ENCODE measurements at places on chromosomes 12 and 14.

- H3K4me3 ChIP-seq: no peak overlapping the region
- H3K27ac ChIP-seq: no peak overlapping the region
- ATAC-seq: no peak
- H3K4me1 ChIP-seq: no peaks in the 10 kb centered on the region
- H3K27me3 ChIP-seq: no peaks in the 10 kb centered on the region
Measured at GRCh38 chr14:98946940-98947339, 325.1 kb downstream of the BCL11B start.

DNA sequence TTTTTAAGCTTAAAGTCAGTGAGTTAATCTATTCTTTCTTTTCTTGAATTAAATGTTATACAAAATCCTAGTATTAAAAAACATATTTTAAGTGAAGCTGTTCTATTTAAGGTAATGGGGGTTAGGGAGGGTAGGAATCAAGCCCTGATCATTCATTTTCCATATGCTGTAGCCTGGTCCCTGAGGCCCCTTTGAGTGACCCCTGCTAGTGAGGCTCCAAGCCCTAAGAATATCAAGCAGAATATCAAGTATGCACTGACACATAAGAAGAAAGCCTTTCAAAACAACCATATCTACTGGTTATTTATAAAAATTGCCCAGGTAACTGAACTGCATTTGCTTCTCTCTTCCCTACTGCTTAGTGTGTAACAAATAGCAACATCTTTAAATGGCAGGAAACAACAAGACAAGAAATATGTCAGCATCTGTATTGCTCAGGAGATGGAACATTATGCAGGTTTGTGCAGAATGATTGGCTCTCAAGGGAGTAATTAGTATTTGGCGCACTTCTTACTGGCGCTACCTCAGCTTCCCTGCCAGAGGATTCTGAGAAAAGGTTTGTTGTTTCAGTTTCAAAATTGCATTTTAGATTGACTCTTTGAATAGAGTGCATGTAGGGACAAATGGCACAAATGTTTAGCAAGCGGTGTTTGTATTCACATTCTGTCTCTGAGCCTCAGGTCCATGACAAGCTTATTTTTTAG, 223.0 kb downstream of the DUSP6 start:
- H3K4me1 ChIP-seq: no peaks in the 10 kb centered on the region
- H3K27me3 ChIP-seq: no peaks in the 10 kb centered on the region
- no peaks in the 10 kb centered on the region for H3K36me3 ChIP-seq
- H3K27ac ChIP-seq: no peak overlapping the region

GRCh38 chr12:57270966-57271470, 20.0 kb upstream of the STAC3 start:
- no peaks in the 10 kb centered on the region for H3K4me1 ChIP-seq
- H3K36me3 ChIP-seq: peaks cover 62% of the 10 kb centered on the region
- no peaks in the 10 kb centered on the region for H3K27me3 ChIP-seq
- H3K4me3 ChIP-seq: no peak overlapping the region
- peak overlapping the region; percentile 3 for H3K27ac ChIP-seq

- H3K4me1 ChIP-seq: peaks cover 69% of the 10 kb centered on the region
- ATAC-seq: peak; percentile 2
- peak overlapping the region; percentile 79 for H3K27ac ChIP-seq
- H3K4me3 ChIP-seq: no peak overlapping the region
- H3K27me3 ChIP-seq: no peaks in the 10 kb centered on the region
Measured at GRCh38 chr12:47867495-47867941, 37.3 kb downstream of the VDR start.

DNA sequence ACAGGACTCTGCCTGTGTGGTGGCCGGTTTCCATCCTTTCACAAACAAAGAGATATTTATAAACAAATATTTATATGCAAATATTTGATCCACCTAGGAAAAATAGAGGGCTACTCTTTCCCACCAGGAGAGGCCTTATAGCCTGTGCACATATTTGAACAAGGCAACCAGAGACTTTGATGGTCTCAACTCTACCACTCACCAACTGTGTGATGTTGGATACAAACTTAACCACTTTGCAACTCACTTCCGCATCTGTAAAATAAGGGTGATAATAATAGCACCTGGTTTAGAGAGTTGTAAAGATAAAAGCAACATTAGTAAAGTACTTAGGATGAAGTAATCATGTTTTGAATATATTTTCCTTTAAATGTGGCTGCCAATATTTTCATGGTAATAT, 1.5 kb upstream of the CLEC12A start:
- H3K4me1 ChIP-seq: no peaks in the 10 kb centered on the region
- H3K27ac ChIP-seq: no peak overlapping the region
- peaks cover 20% of the 10 kb centered on the region for H3K27me3 ChIP-seq
- peaks cover 6% of the 10 kb centered on the region for H3K36me3 ChIP-seq

DNA sequence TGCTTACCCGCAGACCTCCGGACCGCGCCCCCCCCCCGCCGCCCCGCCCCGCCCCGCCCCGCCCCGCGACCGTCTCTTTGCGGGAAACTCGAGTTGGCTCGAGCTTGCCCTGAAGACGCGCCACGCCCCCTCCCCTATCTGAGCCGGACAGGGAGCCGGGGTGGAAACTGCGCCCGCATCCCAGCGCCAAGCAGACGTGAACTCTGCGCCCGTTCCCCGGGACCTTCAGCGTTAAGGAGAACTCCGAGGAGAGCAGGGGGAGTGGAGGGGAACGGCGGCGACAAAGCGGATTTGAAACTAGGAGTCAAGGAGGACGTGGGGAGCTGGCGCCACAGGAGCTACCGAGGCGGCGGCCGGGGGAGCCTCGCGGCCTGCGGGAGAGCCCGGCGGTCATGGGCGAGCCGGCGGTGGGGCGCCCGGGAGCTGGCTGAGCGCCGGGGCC, at the start of gene KCNK13:
KCNK13 (plus strand) TSS at position 310 of the 442 bp plus-strand sequence. CDS start 212 bp downstream, outside the sequence.
- H3K36me3 ChIP-seq: no peaks in the 10 kb centered on the region
- H3K4me3 ChIP-seq: peak within 1 kb of the TSS; percentile 86
- H3K27ac ChIP-seq: no peak within 1 kb of the TSS
- H3K4me1 ChIP-seq: peaks cover 38% of the 10 kb centered on the region
- no peak for ATAC-seq
- peaks cover 77% of the 10 kb centered on the region for H3K27me3 ChIP-seq

DNA sequence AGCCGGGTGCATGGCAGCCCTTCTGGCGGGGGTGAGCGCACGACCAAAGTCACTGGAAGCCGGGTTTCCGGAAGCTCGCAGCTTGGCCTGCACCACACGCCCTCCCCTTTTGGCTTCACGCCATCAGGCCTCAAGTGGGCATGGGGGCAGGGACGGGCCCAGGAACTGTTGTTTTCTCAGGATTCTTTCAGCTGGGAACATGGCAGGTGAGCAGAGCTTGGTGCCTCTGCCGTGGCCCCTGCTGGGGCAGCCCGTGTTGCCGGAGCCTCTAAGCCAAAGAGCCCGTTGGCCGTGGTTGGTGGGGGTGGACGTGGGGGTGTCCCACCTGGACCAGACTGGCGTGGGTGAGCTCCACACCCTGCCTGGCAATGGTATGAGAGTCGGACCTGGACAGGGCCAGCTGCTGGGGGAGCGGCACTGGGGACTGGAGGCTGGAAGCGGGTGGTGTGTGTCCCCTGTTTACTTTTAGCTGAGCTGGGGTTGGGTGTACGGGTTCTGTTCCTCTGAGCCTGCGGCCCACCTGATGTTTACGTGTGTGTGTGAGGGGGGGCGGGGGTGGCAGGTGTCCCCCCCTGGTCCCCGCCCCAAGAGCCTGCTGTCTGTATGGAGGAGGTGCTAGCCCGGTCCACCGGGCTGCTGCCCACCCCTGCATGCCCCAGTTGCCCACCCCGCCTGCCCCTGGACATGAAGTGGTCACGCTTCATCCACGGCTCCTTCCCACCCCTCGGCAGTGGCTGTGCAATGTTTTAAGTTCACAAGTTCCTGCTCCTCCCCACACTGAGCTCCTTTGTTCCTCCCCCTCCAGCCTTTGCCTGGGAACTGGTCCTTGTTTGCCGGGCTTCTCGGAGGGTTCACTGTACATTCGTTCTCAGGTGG, 28.7 kb upstream of the PLD4 start:
- no peaks in the 10 kb centered on the region for H3K36me3 ChIP-seq
- peaks cover 10% of the 10 kb centered on the region for H3K4me1 ChIP-seq
- peaks cover 30% of the 10 kb centered on the region for H3K27me3 ChIP-seq
- ATAC-seq: no peak
- no peak overlapping the region for H3K27ac ChIP-seq

DNA sequence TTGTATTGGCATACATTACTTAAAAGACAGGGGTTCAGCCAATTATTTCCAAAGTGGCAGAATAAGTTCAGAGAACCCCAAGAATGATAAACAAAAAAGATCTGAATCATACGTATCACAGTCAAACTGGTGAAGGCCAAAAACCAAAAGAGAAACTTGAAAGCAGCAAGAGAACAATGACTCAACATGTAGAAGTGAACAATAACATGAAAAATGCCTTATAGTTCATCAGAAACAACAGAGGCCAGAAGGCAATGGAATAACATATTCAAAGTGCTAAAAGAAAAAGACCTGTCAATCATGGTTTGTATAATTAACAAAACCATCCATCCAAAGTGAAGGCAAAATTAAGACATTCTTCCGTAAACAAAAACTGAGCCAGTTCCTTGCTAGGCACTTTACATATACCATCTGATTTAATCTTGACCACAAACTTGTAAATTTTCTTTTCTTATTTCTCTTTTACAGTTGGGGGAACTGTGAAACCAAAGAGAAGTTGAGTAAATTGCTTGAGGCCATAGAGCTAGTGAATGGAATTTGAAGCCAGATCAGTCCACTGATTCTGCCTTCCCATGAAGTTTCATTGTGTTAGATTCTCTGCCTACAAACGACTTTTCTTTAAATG, 232.1 kb upstream of the SEL1L start:
- H3K27ac ChIP-seq: no peak overlapping the region
- no peaks in the 10 kb centered on the region for H3K27me3 ChIP-seq
- H3K4me3 ChIP-seq: no peak overlapping the region
- H3K36me3 ChIP-seq: no peaks in the 10 kb centered on the region
- no peaks in the 10 kb centered on the region for H3K4me1 ChIP-seq

DNA sequence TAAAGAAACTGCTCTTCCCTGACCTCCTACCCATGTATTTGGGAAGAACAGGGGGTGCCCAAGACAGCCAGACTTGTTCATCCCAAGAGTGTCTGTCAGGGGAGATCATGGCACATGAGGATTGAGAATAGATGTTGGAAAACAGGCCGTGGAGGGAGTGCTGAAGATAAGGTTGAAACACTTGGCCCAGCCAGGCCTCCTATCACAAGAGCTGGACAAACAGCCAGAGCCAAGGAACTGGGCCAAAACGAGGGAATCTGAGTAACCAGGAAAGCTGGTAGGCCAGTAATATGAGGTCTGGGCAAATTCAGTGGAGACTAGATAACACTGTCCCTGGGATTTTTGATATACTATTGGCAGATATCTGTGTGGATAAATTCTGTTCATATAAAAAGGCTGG, 161.7 kb downstream of the TMX1 start:
- H3K4me3 ChIP-seq: no peak overlapping the region
- no peaks in the 10 kb centered on the region for H3K27me3 ChIP-seq
- ATAC-seq: no peak
- no peaks in the 10 kb centered on the region for H3K36me3 ChIP-seq
- H3K27ac ChIP-seq: no peak overlapping the region

DNA sequence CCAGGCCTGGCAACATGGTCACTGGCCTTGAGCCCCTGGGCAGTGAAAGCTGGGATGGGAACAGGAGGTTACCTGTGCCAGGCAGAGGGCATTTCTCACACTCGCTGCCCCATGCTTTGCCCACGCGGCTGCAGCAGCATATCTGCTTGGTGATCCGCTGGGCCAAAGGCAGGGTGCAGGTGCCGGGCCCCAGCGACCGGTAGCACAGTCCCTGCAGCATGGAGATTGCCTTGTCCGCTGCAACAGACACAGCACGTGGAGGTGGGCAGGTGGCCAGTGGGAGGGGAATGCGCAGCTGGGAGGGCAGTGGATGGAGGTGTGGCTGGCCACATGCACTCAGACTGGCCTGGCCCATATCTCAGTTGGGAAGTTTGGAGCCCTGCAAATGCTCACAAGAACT, 35.3 kb downstream of the ISCA2 start:
- no peak overlapping the region for H3K4me3 ChIP-seq
- peaks cover 22% of the 10 kb centered on the region for H3K4me1 ChIP-seq
- no peak for ATAC-seq

GRCh38 chr12:88062474-88062873, 33.3 kb upstream of the C12orf50 start:
- H3K27ac ChIP-seq: peak overlapping the region; percentile 11
- no peaks in the 10 kb centered on the region for H3K27me3 ChIP-seq
- ATAC-seq: peak; percentile 67
- H3K4me3 ChIP-seq: no peak overlapping the region

DNA sequence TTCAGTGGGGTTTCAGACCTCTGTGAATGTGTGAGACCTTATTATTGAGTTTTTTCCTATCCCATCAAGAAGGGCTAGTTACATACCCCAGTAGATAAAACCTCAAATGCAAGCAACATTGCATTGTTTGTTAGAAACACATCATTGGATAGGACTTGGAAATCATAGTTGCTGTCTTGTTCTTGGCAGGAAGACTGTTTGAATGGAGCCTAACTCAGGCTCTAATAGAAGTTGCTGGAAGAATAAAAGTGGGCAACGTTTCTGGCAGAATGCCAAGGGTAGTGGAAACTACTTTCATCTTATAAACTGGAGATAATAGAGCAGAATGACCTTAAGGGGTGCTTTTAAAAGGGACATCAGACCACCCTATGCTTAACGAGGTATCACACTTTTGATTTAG, 9.9 kb upstream of the PTHLH start:
- no peaks in the 10 kb centered on the region for H3K36me3 ChIP-seq
- no peak overlapping the region for H3K4me3 ChIP-seq
- H3K27me3 ChIP-seq: peaks cover 49% of the 10 kb centered on the region

- H3K4me1 ChIP-seq: no peaks in the 10 kb centered on the region
- H3K36me3 ChIP-seq: no peaks in the 10 kb centered on the region
- no peak overlapping the region for H3K4me3 ChIP-seq
- no peak for ATAC-seq
- H3K27ac ChIP-seq: no peak overlapping the region
Measured at GRCh38 chr14:96751505-96751904, 45.7 kb upstream of the VRK1 start.

- no peak overlapping the region for H3K4me3 ChIP-seq
- no peaks in the 10 kb centered on the region for H3K36me3 ChIP-seq
- no peak for ATAC-seq
- H3K4me1 ChIP-seq: no peaks in the 10 kb centered on the region
- H3K27me3 ChIP-seq: no peaks in the 10 kb centered on the region
Measured at GRCh38 chr14:42149609-42150261, 543.1 kb downstream of the LRFN5 start.

All from stimulated activated memory B cell treated with anti-CD40 and anti-IgM and Interleukin-4, amounts not matched to agents 10 μg/mL and 1 μg/mL and 100 μg/mL, for 72 hours (primary cell).